ENCODE measurements at places on chromosomes 2 and 18. TPM values are rescaled to one million over a fixed set of nuclear protein-coding genes. Genes with fewer than 3 reads are reported as not detected.

DNA sequence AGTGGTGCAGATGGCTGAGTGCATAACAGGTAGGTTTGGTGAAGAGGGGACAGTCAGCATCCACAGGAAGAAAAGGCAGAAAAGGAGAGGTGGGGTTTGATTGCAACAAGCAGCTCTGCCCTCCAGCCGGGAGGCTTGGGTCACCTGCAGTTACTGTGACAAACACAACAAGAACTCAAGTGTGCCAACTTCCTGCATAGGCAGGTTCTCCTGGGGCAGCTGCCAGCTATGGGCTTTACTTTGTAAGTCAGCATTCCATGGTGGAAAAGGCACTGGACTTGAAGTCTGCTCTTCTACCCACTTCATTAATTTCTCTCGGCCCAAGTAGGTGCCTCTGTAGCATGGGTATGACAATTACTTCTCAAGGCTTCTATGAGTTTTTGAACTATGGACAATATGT, 98.9 kb downstream of the MYT1L start:
- ATAC-seq, result no peak

GRCh38 chr18:71252351-71252865, 963.6 kb downstream of the SOCS6 start:
- no peak for ATAC-seq

- peak; percentile 90 for ATAC-seq
These were observed 128.0 kb downstream of the EPHA4 start for GRCh38 chr2:221444106-221444505.

GRCh38 chr2:105593221-105593967, 151.3 kb upstream of the NCK2 start:
- ATAC-seq, result peak; percentile 43

DNA sequence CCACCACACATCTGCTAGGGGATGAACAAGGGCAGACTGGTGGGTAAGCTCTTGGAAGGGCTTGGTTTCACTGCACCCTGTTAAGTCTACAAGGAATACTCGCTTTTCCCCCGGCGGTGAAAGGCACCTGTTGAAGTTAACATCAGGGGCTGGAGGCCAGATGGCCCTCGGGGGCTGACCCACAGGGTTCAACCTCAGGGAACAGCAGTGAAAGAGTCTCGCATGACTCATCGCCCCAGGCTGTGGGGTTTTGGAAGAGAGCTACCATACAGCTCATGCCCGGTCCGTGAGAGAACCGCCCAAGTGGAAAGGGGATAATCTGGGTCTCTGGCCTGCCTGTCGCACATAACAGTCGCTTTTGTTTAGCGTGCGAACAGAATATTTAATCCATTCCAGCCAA, 748.0 kb downstream of the DPP10 start:
- no peak for ATAC-seq

- no peak for ATAC-seq
These were observed 58.7 kb downstream of the DTNB start for GRCh38 chr2:25614711-25615110.

GRCh38 chr2:240895656-240896388, at the start of gene MAB21L4:
Gene MAB21L4, minus strand, starts transcription at chr2:240896156. Its CDS starts 159 bp downstream, at chr2:240895997.
- no peak for ATAC-seq

- peak; percentile 63 for ATAC-seq
These were observed 203.5 kb downstream of the DPP4 start for GRCh38 chr2:161870401-161870930.

GRCh38 chr2:68185541-68186164, 28.0 kb downstream of the PNO1 start:
- peak; percentile 51 for ATAC-seq

DNA sequence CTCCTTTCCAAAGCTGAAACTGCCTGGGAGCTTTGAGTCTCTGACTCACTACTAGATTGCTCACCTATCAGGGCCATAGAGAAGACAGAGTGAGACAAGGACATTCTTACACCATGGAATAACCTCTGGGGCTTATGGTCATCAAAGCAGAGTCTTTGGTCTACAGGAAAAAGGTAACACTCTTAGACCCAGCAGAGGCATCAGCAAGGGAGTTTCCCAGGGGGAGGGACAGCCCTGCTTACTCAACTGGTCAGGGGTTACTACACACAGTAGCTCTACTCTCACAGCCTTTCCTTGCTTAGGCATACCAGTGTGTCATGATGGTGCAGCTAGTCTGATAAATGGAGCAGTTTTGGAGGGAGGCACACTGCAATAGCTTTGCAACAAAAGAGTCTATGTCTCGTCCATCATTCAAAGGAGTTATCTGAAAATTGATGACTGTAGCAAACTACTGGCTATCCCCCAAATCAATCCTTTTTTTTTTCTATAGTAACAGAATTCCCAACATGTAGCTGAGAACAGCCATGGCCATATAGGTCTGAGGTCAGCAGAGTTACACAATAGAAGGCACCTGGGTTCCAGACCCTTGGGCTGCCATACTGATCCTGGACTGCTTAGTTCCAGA, 22.4 kb upstream of the CD28 start:
- peak; percentile 100 for ATAC-seq

GRCh38 chr2:47518497-47519146, 115.7 kb downstream of the MSH2 start:
- no peak for ATAC-seq

DNA sequence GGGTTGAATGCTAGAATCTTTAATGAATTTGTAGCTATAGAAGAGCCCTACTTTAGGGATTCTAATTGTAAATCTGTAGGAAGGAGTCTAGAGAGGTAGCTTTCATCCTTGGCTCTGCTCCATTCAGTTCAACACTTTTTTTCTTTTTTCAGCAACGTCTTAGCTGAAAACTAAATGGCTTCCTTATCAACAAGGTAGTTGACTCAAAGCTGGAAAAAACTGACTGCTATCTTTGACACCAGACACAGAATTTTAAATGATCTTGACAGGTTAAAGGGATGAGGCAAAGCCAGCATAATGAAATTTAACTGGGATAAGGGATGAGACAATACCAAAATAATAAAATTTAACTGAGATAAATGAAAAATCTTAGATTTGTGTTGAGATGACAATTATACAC, 54.9 kb downstream of the TMEFF2 start:
- ATAC-seq, result no peak

GRCh38 chr2:226725126-226725860, 74.3 kb downstream of the IRS1 start:
- no peak for ATAC-seq

DNA sequence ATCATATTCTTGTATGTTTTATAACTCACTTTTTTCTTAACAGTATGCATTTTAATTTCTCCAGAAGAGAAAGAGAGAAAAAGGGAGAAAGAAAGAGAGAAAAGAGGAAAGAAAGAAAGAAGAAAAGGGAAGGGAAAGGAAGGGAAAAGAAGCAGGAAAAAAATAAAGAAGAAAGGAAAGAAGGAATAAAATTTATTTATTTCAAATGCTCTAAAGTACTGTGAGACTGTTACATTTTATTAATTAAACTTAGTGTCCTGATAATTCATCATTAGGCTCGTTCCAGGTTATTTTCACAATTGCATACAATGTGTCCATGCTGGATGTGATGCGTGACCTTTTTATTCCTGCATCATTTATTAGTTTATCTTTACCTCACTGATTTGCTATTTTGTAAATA, 1023.4 kb upstream of the KLHL29 start:
- no peak for ATAC-seq

DNA sequence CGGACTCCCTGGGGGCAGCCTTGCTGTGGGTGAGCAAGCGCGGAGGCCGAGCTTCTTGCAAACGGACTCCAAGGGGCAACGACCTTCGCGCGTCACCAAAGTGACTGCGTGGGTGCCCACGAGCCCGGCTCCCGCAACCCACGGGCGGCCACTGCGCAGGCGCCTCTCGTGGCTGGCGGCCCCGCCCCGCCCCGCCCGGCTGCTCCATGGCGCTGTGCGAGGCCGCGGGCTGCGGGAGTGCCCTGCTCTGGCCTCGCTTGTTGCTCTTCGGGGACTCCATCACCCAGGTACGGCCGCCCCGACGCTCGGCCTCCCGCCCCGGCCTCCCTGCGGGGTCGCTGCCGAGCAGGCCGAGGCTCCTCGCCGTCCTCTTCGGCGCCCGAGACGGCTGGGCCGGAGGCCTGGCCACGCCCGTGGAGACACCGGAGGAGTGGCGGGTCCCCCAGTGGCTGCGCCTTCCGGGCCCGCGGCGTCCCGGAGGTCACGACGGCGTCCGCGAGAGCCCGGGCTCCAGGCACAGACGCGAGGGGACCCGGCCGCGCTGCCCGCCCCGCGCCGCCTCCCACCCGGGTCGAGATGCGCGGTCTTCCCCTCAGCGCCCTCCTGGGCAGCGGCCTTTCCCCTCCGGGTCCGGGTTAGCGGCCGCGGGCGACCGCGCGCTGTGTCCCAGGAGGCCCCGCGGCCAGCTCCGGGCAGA, at the start of gene IAH1:
TSS of gene IAH1 (plus strand) at position 191 of the 697 bp plus-strand sequence. CDS start at position 207, 16 bp downstream.
- peak; percentile 83 for ATAC-seq

GRCh38 chr2:120771111-120771780, 35.6 kb downstream of the GLI2 start:
- no peak for ATAC-seq

DNA sequence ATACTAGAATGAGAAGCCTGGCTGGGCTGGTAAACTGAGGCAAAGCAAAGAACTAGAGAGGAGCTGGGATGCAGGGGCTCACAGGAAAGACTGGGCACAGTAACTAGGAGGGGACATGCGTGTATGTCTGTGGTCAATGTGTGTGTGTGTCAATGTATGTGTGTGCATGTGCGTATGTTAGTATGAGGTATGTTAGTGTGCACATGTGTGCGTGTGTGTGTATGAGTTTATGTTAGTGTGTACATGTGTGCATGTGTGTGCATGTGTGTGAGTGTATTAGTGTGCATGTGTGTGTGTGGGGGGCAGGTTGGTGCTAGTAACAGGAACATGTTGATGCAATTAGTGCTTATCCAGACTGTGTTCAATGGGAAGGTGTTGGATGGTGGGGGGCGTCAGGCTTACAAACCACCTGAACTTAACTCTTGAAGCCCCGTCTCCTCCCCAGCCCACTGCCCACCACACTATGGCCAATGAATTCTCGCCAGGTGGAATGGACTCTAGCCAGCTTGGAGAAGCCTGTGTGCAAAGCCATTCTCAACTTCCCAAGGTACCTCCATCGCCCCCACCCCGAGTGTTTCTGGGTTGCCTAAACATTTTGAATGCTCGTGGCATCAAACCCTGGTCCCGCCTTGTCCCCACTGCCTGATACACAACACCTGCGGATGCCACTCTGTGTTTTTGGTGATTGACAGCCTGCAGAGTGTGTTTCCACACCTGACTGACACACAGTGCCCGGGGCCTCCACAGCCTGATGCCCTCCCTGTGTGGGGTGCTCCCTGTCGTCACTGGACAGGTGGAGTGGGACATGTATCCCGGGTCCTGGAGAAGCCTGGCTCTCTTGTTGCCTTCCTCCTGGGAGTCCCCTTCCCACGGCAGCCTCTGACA, 90.1 kb upstream of the ASB18 start:
- no peak for ATAC-seq

GRCh38 chr2:42917425-42917927, 125.1 kb upstream of the HAAO start:
- ATAC-seq, result peak; percentile 91

DNA sequence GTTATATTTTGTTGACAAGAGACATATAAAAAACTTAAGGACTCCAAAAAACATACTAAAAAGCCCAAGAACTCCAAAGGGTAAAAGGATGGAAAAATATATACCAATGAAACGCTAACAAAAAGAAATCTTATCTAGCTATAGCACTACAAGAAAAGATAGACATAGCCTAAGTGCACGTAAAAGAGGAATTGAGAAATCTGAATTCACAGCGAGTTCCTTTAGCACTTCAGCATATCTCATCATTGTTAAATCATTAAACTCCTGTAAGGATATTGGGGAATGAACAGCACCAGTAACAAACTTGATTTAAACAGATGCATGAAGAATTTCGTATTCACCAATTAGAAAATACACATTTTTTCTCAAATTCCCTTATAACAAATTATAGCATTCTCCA, 134.1 kb downstream of the CAPN13 start:
- no peak for ATAC-seq

DNA sequence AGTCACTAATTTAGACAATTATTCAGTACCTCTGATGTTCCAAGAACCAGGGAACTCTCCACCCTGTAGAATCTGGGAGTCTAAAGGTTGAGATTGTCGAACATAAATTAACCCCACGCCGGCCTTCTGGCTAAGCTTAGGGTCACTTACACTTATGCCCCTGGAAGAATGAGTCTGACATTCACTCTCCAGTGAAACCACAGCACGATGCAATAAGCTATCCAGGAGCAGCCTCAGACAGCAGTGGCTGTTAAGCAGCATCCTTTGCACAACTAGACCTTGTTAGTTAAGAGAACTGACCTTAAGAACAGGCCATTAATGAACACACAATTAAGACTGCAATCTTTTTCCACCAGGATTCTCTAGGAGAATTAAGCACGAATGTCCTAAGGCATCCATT, 25.0 kb downstream of the SH3YL1 start:
- ATAC-seq, result no peak

GRCh38 chr2:217974389-217975005, 28.3 kb downstream of the TNS1 start:
- ATAC-seq, result no peak

- no peak for ATAC-seq
These were observed 39.0 kb downstream of the RALB start for GRCh38 chr2:120291401-120292311.

DNA sequence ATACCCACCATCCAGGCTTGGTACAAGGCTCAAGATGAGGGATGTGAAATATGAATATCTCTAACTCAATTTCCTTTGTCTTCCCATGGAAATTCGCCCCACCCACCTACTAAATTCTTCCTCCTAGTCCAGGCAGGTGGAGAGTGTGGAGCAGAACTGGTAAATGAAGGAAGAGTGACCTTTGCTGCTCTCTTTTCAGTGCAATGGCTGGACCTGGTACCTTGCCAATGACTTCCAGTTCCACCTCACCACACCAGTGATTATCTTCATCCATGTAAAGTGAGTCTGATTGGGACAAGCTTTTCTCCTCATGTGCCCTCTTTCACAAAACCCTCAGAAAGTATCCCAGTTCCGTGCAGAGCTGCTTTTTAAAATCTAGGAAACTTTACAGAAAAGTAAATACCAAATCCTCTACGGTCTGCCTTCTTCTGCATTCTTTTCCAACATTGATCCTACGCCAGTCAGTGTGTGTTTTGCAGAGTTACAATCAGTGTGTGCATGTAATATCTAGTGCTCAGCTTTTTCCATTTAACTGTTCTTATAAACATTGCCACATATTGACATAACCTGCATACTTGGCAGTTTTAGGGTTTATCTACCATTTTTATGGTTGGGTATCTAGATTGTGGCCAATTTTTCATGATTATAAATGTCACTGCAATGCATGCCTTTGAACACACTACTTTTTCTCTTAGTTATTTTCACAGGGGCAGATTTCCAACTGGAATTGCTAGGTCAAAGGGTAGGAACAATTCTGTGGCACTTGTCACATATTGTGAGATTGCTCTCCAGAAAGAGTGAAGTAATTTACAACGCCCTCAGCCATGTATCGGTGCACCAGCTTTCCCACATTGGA, 86.5 kb upstream of the SEC11C start:
- no peak for ATAC-seq

The SELENOI gene
- total RNA-seq, result 21.0 TPM

The PLCL1 gene
- total RNA-seq, result 0.87 TPM

The SOX11 gene
- not detected for total RNA-seq

The NCKAP1 gene
- total RNA-seq, result 8.4 TPM

The COPS9 gene
- 151 TPM for total RNA-seq

The LYPD1 gene
- not detected for total RNA-seq

The KCNIP3 gene
- not detected for total RNA-seq

The BMP10 gene
- total RNA-seq, result not detected

The ZNF385B gene
- total RNA-seq, result not detected

The FRZB gene
- not detected for total RNA-seq

The SPDYA gene
- 2.1 TPM for total RNA-seq

The FLACC1 gene
- 2.1 TPM for total RNA-seq

The ALPP gene
- 0.19 TPM for total RNA-seq

The FAP gene
- total RNA-seq, result not detected

The ELOA2 gene
- total RNA-seq, result not detected

The ACVR1C gene
- total RNA-seq, result 1.1 TPM

The FTCDNL1 gene
- 2.4 TPM for total RNA-seq

The CRYBA2 gene
- total RNA-seq, result not detected

Data from activated T-helper 17 cell treated with anti-CD3 and anti-CD28 coated beads, Interleukin-2, amount 50 U/mL, for 72 hours (primary cell).